Dorsolateral prefrontal cortex (tissue), 122 donors: ENCODE measurements at places on chromosomes 7 and 10. TPM values are rescaled to one million over a fixed set of nuclear protein-coding genes. Genes with fewer than 3 reads are reported as not detected.

GIMAP2 gene
- total RNA-seq, result 4.7 TPM

DNA sequence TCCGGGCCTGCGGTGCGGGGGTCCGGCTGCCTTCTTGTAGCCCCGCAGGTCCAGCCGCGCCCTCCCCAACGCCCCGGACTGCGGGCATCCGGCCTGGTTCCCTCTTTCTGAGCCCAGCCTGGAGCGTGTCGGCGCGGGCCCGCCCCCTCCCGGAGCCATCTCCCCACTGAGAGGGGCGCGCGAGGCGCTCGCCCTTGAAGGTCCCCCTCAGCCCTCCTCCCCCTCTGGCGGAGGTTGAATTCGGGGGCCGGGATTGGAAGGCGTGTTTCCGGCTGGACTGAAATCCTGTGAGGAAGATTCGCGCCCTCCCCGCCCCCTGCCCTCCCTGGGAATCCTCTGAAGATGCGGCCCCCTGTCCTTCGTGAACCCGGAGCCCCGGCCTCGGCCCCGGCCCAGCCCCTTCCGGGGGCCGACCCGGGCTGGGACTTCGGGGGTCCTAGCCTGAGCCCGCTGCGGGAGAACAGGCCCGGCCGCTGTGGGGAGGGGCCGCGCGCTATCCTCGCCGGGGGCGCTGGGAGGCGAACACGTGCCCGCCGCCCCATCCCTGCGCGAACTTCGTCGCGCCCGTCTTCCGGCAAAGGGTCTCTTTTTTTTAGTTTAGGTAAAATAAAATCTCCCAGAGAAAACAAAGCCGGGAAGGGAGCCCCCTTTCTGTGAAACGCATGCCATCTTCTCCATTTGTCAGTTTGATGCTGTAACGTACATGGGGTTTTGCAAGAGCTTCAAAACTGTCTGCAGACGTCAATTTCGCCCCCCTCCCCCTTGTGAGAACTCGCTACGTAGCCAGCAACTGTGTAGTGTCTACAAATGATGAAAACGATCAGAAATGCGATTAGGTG, 636 bp downstream of the PDCD4 start:
- DNase-seq, result no peak

DNA sequence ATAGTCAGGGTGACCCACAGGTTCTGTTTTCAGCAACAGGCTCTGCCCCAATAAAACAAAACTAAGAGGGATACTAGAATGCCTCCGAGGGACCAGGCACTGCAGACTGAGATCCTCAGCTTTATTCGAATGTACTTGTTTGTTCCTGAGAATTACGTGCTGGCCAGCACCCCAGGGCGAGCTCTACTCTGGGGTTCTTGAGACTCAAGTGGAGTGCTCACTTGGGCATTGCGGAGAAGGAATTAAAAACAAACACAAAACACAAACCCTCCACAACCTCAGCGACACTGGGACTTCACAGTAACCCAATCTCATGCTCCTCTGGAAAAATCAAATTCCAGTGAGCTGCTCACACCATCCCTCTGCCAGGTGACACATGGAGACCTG, 250.7 kb downstream of the TNS3 start:
- peak; percentile 8 for DNase-seq

STAG3 gene
- 2.1 TPM for total RNA-seq

PRSS1 gene
- total RNA-seq, result not detected

DNA sequence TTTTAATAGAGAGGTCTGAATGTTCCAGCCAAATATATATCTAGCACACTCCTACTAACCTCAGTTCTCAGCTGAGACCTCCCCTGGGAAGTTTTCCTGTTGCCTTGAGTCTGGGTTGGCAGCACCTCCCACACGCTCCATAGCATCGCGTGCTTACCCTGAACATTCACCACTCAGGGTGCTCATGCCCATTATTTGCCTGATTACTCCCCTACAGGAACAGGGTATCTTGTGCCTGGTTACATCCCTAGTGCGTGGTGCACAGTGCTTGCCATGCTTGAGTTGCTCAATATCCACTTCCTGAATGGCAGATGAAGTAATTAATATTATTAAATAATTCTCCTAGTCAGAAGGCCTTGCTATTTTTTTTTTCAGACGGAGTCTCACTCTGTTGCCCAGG, 269.9 kb upstream of the IMMP2L start:
- no peak for DNase-seq

GRCh38 chr7:32250471-32251260, 180.5 kb upstream of the PDE1C start:
- no peak for DNase-seq

VSTM2A gene
- 123 TPM for total RNA-seq
